HFFc6 (cell line): ENCODE measurements at places on chromosomes 16 and 17.

DNA sequence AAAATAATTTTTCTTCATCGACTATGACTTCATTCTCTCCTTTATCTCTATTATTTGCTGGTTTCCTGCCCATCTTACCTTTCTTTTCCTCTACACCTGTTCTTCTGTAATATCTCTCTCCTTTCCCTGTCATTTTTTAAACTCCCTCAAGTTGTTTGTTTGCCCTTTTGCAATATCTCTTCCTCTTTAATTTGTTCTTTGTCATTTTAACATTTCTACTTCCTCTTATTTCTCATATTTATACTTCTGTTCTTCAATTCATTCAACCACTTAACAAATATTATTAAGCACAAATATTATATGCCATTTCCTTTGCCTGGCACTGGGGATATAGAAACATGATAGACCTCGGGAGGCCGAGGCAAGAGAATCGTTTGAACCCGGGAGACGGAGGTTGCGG is 22.6 kb downstream of the MAP3K3 start:
- DNase-seq: no peak

DNA sequence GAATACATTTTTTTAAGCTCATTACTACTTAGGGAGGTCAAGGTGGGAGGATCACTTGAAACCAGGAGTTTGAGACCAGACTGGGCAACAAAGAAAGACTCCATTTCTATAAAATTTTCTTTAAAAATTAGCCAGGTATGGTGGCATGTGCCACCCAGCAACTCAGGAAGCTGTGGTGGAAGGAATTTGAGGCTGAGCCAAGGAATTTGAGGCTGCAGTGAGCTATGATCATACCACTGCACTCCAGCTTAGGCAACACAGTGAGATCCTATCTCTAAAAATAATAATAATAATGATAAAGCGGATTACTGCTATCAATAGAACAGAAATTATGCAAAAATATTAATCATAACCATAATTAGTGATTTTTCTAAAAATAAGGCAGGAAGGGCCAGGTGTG is 170.3 kb downstream of the COPRS start:
- no peak for DNase-seq

- peak; percentile 77 for DNase-seq
Measured at GRCh38 chr17:32335687-32336086, 6.3 kb downstream of the C17orf75 start.

- DNase-seq: no peak
Measured at GRCh38 chr16:19499481-19499880, 22.4 kb downstream of the GDE1 start.

DNA sequence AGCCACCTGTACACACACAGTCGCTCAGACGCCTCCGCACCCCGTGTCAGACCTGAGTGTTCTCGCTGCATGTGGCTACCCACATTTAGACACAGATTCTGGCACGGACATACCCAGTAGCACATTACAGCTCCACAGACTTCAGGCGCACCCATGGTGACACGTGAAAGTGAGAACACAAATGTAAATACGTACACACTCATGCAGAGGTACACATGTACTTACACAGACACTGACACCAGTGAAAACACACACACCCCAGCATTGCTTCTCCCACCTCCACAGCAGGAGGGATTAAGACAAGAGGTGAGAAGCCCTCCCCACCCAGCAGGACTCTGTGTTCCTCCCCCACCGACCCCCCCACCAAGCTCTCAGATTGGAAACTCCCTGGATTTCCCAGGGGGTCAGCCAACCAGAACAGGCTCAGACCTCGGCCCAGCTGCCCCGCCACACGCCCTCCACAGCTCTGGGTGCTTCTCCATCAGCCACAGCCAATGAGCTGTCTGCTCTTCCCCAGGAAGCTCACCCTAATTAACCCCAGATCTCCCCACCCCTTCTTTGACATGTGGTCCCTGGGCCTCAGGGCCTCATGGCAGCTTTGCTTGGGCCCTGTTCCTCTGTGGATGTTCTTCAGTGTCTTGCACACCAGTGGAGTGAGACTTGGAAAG is 5.3 kb upstream of the FOXN1 start:
- DNase-seq: no peak
